Astrocyte (in vitro differentiated cells and primary cell): ENCODE measurements at places on chromosomes 3 and 15.

DNA sequence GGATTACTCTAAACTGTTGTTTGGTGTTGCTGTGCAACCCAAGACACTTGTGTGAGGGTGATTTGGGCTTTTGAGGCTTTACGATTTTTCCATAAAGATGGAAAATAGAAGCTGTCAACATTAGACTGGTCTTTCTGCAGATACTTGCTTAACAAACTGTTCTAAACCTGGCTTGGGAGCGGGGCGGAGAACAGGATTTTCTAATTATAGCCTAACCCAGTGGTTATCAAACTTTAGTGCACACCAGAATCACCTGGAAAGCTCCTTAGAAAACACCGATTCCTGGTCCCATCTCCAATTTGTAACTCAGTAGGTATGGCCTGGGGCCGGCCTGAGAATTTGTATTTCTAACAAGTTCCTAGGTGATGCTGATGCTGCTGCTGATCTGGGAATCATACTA lies 19.0 kb downstream of the GPR156 start:
- DNase-seq, result no peak

DNA sequence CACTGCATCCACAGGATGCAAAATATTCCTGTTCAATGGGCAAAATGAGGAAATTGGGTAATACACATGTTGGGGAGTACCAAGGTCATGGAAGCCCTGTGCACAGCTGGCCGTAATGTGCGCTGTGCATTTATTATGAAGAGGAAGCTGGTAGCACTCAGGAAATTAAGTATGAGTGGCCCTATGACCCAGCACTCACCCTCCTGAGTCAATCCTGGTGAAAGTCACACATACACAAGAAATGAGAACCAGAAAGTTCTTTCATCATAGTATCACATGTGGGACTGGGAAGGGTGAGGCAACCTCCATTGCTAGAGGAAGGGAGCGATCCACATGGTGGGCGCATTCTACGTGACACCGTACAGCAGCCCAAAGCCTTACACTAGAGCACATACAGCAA lies 11.4 kb upstream of the PRR20G start:
- no peak for DNase-seq

GRCh38 chr3:99532246-99532645 lies 106.1 kb upstream of the COL8A1 start:
- DNase-seq, result peak; percentile 55

DNA sequence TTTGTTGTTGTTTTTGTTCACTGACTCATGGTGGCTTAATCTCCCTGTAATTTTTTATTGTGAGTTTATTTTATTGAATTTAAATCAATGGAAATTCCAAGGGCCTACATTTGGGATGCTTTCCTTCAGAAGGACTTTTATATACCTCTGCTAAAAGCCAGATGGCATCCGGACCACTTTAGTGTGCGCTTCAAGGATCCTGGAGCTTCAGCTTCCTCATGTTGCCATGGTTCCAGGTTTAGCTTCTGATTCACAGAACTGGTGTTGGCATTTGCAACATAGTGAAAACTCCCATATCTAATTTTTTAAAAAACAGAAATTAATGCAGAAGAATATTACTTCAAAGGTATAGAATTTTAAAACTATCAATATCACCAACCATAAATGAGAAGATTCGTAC lies 8.5 kb upstream of the HACD2 start:
- no peak for DNase-seq

DNA sequence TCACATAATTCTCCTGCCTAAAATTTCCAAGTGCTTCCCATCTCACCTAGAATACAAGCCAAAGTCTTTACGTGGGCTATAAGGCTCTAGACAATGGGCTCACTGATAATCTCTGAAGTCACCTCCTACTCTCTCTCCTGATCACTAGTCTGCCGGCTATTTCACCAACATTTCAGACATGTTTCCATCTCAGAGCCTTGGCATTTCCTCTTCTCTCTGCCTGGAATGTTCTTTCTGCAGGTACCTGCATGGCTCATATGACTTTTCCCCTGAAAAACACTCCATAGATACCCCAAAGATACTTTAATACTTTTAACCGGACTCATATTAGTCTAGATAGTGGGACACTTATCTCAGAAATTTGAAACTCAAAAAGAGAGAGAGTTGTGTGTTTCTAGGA lies 32.7 kb downstream of the CD200 start:
- peak; percentile 48 for DNase-seq

DNA sequence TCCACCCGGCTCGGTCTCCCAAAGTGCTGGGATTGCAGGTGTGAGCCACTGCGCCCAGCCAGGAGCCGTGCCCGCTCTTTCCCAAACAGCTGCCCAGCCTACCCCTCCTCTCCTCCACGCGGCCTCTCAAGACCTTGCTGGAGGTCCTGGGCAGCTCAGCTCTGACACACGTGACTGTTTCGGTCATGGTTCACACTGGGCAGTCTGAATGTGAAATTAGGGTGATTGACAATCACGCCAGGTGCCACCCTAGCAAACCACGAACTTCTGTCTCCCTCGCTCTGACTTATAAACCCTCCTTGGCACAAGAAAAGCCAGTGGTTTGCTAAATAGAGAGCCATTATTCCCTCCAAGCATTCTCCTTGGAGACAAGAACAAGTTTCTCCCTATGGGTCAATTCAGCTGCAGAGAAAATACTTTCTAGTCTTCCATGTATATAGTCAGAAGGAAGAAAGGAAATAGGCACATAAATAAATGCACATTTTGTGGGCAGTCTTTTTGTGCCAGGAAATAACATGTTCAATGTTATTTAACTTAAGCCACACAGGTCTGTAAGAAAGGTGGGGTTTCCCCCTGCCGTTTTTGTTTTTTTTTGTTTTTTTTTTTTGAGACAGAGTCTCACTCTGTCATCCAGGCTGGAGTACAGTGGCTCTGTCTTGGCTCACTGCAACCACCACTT lies 121.9 kb upstream of the MEF2A start:
- no peak for DNase-seq

DNA sequence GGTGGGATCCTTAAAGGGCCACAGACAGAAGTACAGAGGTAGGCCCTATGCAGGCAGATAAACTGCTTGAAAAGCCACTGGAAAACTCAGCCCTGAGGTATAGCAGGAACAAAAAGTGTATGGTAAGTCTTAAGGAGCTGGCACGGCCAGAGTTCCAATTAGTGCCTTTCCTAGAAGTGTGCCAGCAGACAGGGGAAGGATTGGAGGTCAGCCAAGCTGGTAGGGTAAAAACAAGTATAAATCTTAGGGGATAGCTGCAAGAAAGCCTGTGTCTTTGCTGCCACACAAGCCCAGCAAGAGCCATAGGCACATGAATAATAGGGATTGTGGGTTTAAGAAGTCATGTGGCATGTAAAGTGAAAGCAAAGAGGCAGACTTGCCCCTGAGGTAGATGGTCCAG lies 582.5 kb downstream of the PLOD2 start:
- DNase-seq, result no peak
